Naive B cell (primary cell): ENCODE measurements at places on chromosomes 6 and 20.

DNA sequence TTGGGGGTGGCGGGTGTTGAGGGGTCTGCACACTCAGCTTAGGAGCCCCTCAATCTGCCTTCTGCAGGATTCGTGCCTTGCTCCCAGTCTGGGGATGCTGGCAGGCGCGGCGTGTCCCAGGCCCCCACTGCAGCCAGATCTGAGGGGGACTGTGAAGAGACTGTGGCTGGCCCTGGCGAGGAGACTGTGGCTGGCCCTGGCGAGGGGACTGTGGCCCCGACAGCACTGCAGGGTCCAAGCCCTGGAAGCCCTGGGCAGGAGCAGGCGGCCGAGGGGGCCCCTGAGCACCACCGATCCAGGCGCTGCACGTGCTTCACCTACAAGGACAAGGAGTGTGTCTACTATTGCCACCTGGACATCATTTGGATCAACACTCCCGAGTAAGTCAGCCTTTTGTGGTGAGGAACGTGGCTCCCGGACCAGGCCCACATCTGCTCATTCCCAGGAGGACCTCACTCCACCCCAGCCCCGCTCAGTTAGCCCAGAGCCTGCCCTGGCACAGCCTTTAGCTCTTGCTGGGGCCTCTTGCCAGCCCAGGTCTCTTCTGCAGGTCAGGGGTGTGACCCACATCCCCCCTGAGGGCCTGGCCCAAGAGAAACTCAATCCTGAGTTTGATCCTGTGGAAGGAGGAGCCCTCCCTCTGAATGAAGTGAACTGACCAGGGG is 1.1 kb downstream of the EDN3 start:
- no peak for DNase-seq

DNA sequence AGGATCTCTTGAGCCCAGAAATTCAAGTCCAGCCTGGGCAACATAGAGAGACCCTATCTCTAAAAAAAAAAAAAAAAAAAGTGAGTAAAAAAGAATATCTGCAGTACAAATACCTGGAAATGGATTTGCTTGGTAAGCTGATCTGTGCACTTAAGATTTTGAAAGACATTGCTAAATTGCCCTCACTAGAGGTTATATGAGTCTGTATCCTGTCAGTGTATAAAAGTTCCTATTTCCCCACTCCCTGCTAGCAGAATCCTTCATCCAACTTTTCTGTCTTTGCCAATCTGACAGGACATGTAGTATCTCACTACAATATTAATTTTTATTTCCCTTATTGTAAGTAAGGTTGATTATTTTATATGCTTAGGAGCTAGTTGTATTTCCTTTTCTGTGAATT is 36.1 kb downstream of the BICRAL start:
- no peak for DNase-seq

DNA sequence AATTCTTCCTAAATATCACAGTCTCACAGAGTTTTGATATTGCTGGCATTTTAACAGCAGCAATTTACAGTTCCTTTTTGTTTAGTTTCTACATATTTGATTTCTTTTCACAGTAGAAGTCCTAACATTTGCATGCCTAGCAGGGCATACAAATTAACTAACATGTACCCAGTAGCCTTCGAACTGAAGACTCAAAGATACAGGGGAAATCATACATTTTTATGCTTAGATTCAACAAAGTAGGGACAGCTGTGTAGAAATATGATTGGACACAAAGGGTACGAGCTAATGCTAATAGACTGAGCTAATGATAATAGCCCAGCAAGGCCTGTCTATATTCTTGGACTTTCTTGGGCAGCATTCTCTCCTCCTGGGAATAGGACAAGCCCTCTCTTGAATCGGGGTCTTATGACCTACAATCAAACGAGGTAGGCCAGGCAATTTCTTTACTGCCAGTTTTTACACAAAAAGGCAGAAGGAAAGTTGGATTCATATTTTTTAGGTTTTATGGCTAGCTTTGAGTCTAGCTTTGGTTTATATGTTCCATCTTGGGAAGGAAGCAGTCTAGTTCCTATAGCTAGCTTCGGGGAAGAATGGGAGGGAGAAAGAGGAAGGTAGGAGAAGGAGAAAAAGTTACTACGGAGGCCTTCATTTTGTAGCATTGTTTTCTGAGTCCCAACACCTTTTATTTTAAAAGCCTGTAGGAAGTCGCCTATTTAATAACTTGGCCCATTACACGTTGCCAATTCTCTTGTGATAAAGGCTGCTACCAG is 115.8 kb downstream of the HFE start:
- no peak for DNase-seq

GRCh38 chr20:46546936-46547335 is 3.5 kb downstream of the OCSTAMP start:
- DNase-seq: no peak

DNA sequence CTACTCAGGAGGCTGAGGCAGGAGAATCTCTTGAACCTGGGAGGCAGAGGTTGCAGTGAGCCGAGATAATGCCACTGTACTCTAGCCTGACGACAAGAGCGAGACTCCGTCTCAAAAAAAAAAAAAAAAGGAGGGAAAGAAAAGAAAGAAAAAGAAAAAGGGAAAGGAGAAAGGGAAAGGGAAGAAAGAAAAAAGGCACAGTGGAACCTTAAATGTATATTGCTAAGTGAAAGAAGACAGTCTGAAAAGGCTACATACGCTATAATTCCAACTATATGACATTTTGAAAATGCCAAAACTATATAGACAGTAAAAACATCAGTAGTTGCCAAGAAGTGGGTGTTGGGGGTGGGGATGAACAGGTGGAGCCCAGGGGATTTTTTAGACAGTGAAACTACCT is 16.2 kb downstream of the PPIL4 start:
- no peak for DNase-seq

- DNase-seq: no peak
These were observed 21.0 kb downstream of the ULBP1 start for GRCh38 chr6:149984773-149985172.

DNA sequence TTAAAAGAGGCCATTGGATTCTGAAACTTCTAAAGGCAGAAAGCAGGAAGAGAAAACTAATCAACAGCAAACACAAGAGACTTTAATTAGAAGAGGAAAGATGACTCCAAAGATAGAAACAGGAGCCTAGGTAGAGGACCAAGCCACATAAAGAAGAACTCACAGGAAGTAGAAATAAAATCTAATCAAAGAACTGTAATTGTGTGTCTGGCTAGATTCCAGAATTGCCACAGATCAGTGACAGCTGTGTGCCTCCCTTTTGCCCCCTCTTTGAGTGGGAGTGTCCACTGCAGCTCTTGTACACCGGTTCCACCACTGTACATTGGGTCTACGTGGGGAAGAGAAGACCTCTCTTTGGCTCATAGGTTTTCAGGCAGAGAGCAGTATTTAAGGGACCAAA is 22.3 kb upstream of the THEMIS start:
- DNase-seq: no peak

- no peak for DNase-seq
These were observed 656.7 kb upstream of the ID4 start for GRCh38 chr6:19180348-19181072.

DNA sequence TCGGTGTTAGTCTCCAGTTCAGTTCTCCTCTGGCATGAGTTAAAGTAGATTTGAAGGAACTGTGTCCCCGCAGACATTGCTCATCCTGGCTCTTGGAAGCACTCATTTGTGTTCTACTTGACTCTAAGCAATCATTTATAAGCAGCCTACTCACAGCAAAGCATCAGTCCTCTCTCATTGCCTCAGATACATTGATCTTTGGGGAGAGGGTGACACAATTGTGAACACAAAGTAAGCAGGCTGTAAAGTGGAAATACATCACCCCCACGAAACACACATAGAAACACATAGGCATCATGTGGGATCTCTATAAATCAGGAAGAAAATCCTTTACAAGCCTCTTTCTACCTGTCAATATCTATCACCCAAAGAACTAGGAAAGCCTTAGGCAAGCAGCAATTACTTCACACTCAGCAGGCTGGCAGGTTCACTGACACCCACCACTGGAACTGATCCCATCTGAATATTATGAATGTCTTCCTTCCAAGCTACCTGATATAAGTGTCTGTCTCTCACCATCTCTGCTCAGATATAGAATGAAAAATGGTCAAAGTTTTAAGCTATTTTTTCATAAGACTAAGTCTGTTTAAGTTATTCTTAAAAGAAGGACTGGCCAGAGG is 675.8 kb downstream of the HACE1 start:
- DNase-seq: no peak

- DNase-seq: no peak
These were observed 40.4 kb upstream of the RAB23 start for GRCh38 chr6:57262488-57262887.

- DNase-seq: no peak
These were observed 248.4 kb downstream of the MYLK4 start for GRCh38 chr6:2502096-2502997.
